NCI-H510A treated with DMSO at 0.1 percent for 48 hours (cell line): ENCODE measurements at places on chromosomes 1 and 21.

- DNase-seq = no peak
These were observed 1.2 kb upstream of the DR1 start for GRCh38 chr1:93344484-93344883.

DNA sequence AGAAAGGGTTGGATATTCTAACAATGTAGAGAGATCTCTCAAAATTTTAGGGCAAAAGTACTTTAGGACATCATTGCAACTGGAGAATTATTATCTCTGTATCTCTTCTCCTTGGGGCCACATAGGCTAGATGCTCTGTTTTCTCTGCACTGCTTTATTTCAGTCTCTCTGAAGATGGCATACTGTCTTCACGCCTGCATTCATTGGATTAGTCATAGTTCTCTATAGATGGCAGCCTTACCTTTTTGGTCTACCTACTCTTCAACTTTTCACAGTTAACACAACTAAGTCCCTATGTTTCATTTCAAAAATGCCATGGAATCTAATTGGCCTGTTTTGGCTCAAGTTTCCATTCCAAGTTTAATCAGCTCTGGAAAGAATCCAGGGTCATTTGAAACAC is 1623.3 kb upstream of the B3GALT2 start:
- no peak for DNase-seq

DNA sequence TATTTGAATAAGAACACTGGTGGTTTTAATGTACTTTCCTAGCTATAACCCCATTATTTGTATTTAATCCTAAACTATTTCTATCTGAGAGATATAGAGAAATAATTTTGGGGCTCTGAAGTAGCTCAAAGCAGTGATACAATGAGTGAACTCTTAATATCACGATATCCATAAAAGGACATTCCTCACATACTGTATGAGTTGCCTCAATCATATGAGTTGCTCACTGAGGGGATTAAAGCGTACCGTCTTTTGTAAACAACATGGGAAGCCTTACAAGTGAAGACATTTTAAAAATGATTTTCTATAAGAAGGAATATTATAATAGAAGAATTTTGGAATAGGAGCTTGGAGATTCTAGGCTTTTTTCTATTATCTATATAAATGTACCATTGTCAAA is 21.5 kb downstream of the BRINP3 start:
- DNase-seq = no peak

DNA sequence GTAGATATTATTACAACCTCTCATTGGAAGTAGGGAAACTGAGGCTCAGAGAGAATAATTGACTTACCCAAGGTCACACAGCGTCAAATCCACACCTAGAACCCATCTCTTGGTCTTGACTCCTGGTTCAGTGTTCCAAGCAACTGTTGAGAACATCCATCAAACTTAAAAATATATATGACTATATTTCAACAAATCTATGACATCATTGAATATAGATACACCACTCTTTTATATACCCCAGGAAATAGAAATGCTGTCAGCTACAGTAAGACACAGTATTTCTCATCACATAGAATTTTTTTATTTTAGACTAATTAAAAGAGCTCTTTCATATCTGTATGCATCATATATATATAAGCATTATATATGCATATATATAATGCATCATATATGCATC is 56.9 kb downstream of the RUNX3 start:
- no peak for DNase-seq

DNA sequence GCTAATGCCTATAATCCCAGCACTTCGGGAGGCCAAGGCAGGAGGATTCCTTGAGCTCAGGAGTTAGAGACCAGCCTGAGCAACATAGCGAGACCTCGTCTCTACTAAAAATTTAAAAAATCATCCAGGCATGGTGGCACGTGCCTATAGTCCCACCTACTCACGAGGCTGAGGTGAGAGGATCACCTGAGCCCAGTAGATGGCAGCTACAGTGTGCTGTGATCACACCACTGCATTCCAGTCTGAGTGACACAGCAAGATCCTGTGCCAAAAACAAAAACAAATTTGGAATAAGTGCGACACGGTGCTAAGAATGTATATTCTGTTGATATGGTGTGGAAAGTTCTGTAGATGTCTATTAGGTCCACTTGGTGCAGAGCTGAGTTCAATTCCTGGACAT is 15.1 kb downstream of the USP33 start:
- DNase-seq = no peak

DNA sequence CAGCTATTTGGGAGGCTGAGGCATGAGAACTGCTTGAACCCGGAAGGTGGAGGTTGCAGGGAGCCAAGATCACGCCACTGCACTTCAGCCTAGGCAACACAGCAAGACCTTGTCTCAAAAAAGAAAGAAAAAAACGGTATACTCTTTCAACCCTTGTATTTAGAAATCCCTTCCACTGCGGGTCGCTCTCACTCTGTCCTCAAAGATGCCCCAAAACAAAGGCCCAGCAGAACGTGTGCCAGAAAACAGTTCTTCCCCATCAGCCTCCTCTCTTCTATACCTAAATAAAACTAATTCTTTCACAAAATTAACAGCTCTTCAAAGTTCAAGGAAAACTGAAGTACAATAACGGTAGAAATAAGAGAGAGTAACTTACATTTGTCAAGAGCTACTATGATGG is 13.2 kb downstream of the SETD4 start:
- DNase-seq = no peak

DNA sequence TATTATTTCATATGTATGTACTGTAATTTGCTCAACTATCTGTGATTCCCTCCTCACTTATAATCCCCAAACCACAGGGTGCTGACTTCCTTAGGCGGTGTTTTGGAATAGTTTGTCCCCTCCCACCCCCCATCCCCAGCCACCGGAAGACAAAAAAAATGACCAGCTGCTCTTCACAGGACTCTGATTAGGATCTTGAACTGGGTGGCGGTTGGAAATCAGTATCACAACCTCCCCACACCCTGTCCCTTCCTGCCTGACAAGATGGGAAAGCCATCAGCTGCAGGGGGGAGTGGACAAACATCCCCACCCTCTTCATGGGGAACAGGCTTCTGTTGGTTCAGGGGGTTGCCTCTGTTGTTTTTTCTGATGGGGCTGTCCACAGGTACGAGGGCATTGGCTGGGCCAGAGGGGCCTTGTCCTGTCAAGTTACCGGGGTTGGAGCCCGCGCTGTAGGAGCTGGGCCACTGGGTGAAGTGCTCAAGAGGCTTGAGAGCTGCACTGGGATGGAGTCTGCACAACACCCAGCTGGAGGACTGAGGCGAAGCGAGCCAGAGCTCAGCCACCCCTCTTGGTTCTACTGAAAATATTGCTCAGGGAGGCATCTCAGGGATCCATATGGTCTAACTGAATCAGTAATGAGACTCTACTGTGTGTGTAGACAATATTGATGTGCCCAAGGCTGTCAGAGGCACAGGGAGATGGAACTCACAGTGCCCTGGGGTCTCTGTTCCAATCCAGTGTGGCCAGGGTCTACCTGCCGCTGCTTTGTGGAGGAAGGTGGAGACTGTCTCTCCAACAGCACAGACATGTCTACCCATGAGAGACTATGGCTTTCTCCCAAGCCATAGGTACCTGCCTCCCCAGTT is 28.2 kb downstream of the NAV1 start:
- no peak for DNase-seq
